NCI-H1417 treated with DMSO at 0.1 percent for 48 hours (cell line): ENCODE measurements at places on chromosomes 5 and 9.

DNA sequence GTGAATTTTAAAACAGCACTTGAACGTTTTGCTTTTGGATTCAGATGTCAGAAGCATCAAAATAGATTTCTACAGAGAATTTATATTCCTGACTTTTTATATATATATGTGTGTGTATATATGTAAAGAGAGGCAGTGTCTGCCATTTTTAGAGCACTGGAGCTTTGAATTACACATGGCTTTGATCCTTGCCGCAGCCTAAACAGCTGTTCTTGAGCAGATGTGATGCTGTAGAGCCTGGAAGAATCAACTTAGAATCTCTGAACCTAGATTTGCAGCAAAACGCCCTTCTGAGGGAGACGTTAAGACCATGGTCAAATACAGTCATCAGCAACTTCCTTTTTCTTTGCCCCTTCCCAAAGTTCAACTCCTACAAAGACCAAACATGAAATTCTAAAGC lies 21.7 kb upstream of the C5orf47 start:
- no peak for DNase-seq

DNA sequence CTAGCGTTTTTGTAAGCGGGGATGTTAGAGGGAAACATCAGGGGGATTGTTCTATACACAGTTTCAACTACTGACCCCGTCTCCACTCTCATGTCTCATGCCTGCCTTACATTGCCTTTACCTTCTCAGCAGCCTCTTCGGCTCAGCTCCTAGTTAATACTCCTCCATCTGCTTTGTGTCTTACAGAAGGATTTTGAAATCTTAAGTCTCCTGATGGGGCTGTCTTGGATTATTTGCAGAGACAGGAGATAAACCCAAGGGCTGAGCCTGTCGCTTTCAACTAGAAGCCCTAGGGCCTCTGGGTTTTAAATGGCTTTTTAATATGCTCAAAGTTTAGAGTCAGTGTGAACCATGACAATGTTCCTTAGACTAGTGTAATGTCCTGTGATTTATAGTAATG lies 161.5 kb downstream of the CARTPT start:
- DNase-seq, result no peak

DNA sequence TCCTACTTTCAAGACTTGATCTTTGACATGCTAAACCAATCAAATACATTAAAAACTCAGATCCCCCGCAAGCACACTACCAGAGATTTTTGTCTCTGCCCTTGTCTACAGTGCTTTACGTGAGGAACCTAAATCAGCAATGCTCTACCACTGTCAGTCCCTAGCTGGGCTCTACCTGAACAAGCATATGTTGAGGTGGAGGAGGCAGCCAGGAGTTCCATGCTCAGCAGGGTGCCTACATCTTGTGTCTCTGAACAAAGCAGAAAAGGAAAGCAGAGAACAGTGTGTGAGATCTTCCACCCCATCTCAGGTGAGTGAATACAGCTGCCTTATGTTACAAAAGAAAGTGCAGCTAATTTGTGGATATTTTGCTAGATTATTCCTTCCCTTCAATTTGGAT lies 255.0 kb downstream of the NDUFS4 start:
- DNase-seq, result no peak

GRCh38 chr5:1374030-1374678 lies 29.3 kb upstream of the CLPTM1L start:
- no peak for DNase-seq

- DNase-seq, result no peak
These were observed 279.3 kb upstream of the ANKRD55 start for GRCh38 chr5:56512313-56512996.

DNA sequence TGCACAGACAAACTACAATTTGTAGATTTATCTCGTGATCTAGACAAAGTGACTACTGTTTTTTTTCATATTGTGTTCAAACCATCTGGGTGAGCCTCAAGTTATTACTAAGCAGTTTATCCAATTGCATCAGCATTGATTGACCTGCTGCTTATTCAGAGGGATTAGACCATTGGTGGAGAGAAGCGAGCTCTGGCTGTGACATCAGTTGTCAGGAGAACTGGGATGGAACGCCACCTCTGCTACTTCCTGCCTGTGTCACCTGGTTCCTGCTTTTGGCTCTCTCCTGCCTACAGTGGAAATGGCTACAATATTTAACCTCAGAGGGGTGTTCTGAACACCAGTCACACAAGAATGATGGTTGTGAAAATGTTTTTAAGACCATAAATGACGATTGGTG lies 12.1 kb downstream of the NR4A3 start:
- DNase-seq, result no peak

DNA sequence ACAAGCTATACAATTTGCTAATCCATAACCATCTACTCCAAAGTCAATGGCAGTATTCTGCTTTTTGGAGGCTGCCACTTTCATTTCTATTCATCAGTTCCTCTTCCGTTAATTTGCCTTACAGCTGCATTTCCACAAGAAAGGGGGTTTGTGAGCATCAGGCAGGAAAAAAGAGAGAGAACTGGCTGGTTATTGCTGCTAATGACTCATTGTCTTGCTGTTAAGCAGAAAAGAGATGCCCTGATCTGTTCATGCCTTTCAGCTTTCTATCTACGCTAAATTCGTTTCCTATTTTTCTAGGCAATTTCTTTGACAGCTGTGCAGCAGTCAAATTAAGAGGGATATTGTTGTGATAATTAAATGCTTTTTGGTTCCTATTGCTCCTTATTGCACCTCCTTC lies 65.9 kb upstream of the GNAQ start:
- no peak for DNase-seq

- no peak for DNase-seq
These were observed 110.7 kb downstream of the OLFM1 start for GRCh38 chr9:135198144-135198543.

GRCh38 chr5:122715095-122715494 lies 59.8 kb upstream of the SNX2 start:
- DNase-seq, result no peak

DNA sequence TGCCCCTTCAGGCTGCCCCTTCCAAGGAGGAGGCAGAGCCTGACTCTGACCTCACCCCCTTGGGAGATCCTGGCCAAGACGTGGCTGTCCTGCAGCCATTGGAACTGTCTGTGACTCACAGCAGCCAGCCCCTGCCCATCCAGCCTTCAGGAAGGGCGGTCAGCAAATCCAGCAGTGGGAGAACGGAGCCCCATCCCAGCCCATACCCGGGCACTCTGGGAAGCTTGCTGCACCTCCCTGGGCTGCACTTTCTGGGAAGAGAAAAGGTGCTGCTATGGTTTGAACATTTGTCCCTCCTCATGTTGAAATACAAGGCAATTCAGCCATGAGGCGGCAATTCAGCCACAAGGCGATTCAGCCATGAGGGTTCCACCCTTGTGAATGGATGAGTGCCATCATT lies 24.4 kb downstream of the CCDC187 start:
- no peak for DNase-seq

- peak; percentile 15 for DNase-seq
These were observed 93.3 kb upstream of the MAP1B start for GRCh38 chr5:72013766-72014624.

DNA sequence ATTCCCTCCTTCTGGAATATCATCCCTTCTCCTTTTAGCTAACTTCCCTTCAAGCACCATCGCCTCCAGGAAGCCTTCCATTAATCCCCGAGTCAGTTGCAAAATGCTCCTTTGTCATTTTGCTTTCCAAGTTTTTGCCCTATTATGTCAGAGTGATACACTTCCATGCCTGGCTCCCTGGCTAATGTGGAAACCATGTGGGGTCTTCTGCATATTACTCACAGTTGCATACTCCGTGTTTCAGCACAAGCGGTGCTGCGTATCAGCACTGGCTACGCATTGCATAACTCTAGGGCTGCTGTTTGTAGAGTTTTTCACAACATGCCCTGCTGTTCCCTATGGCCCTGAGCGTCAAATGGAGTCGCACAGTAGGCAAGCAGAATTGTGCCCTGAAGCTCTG lies 1.9 kb downstream of the TEX53 start:
- DNase-seq, result no peak

GRCh38 chr9:24439456-24439855 lies 106.2 kb downstream of the IZUMO3 start:
- DNase-seq, result no peak

GRCh38 chr5:936149-937144 lies 43.8 kb downstream of the TRIP13 start:
- no peak for DNase-seq

GRCh38 chr9:89923961-89924504 lies 319.2 kb downstream of the GADD45G start:
- DNase-seq, result no peak

GRCh38 chr5:36535378-36535777 lies 71.0 kb upstream of the SLC1A3 start:
- DNase-seq, result no peak

- DNase-seq, result no peak
These were observed 86.1 kb downstream of the CWC27 start for GRCh38 chr5:64854855-64855254.

- no peak for DNase-seq
These were observed 28.4 kb downstream of the ERP44 start for GRCh38 chr9:100070104-100071041.

GRCh38 chr5:92565673-92566072 lies 1015.3 kb downstream of the NR2F1-AS1 start:
- no peak for DNase-seq

GRCh38 chr5:72842816-72843215 lies 26.4 kb downstream of the TNPO1 start:
- DNase-seq, result no peak

DNA sequence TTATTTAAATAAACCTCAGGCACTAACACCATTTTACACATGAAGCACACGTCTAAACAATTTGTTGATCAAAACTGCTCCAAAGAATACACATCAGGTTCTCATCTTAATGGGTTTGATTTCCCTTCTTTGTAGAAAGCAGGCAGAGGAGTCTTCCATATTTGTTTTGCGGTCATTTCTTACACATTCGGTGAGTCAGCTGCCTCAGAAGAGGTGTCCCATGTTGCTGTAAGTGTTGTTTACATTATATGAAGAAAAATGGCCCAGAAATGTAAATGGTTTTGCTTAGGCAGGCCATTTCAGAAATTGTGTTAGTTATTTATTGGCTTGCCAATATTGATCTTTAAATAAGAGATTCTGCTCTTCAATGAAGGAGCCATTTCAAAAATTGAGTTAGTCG lies 325.8 kb downstream of the TENT4A start:
- DNase-seq, result no peak

DNA sequence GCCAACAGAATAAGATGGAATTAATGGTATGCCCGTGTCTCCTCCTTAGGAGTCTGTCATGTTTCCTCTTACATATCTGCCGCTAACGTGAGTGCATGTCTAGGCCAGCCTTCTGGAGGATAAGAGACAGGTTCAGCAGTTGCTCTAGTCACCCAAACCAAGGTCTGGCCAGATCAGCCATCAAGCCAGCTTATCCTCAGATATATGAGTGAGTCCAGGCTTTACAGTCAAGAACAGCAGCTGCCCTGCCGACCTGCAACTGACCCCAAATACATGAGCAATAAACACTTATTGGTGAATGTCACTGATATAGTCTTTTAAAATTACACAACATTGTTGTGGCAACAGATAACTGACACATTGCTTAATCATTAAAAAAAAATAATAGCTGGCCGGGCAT lies 123.5 kb downstream of the TSSK1B start:
- DNase-seq, result no peak

GRCh38 chr5:124736082-124736804 lies 10.2 kb downstream of the ZNF608 start:
- DNase-seq, result no peak

GRCh38 chr5:41338136-41338675 lies 124.9 kb upstream of the C6 start:
- DNase-seq, result no peak

- DNase-seq, result no peak
These were observed 37.1 kb downstream of the CDH18 start for GRCh38 chr5:19950897-19951296.

- DNase-seq, result no peak
These were observed 275.0 kb downstream of the PLK2 start for GRCh38 chr5:58184910-58185309.

DNA sequence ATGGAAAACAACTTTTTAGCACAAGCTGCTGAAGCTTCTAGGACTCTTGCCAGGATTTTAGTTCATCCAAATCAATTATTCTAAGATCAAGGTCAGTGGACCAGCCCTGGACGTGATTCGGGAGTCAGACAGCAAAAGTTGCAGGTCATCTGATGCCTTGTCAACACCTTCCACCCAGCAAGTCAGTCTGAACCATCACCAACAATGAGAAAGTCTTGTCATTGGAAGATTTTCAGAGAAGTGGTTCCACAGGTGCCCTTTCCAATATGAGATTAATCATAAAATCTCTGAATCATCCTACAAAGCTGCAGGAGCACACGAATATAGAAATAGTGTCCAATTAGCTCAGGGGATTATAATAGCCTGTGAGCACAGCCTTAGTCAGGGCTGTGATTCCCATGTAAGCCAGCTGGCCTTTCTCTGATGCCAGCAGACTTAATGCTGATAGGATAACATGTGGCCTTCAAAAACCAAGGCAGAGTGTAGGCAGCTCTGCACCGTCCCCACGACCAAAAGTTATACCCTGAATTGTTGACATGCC lies 445.0 kb upstream of the TRPC7 start:
- no peak for DNase-seq

- no peak for DNase-seq
These were observed 280.1 kb downstream of the FBXL17 start for GRCh38 chr5:108101821-108102220.

DNA sequence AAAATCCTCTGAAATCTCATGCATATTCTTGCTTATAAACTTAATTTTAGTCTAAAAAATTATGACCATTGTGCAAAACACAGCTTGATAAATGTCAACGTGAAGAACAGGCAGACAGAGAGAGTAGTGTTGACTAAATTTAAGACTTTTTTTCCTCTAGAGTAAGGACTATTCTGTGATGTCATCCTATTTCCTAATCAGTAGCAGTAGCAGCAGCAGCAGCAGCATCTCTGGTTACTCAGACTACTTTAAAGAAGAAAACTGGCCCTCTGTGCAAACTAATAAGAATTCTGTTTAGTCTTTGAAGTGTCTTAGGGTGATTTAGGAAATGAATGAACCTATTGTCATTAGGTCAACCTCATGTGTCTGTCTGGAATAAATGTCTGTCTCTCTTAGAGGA lies 403.0 kb downstream of the HINT1 start:
- DNase-seq, result no peak

GRCh38 chr9:91532325-91532724 lies 108.7 kb upstream of the NFIL3 start:
- DNase-seq, result no peak

DNA sequence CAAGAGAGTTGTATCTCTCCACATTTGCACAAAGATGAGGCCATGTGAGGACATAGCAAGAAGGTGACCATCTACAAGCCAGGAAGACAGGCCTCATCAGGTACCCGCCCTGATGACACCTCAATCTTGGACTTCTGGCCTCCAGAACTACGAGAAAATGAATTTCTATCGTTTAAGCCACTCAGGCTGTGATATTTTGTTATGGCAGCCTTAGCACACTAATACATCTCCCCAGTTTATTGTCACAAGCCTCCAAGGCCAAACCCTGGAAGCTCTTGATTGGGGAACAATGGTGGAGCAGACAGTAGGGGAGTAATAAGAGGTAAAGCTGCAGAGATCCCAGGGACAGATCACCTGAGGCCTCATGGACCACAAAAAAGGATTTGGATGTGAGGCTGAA lies 7.7 kb upstream of the P4HA2 start:
- no peak for DNase-seq
